ENCODE measurements at places on chromosomes 2 and 18. TPM values are rescaled to one million over a fixed set of nuclear protein-coding genes. Genes with fewer than 3 reads are reported as not detected.

ALKAL2 gene
- 2.0 TPM for total RNA-seq

SMAD2 gene
- total RNA-seq = 70.8 TPM

IL36B gene
- not detected for total RNA-seq

CCDC150 gene
- 3.9 TPM for total RNA-seq

ABCG5 gene
- total RNA-seq = under 0.01 TPM

Measured in occipital lobe (tissue), 3 donors.